ENCODE measurements at places on chromosomes 6 and 20.

- no peak for DNase-seq
Measured at GRCh38 chr6:28490205-28490890, 25.2 kb downstream of the GPX6 start.

DNA sequence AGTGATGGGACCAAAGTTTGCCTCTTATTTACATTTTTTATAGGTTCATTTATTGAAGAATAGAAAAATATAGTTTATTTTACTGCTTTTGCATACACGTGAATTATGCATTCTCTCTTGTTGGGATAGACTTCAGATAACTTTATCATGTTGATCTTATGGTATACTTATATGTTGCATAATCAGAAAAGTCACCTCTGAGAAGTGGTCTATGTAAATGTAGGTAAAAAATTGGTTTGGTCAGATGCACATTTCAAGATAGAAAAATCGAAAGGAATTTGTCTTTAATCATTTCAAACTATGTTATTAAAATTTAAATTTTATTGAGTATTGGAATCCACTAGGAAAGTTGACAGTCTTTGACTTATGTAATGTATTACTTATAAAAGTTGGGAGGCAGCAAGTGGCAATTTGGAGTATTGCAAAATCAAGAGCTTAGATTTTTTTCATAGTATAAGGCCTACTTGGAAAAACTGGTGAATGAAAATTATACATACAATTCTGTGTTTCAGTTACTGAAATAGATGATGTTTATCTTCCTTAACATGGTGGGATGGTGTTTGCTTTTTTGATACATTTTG, 2.4 kb downstream of the PHF3 start:
- DNase-seq: no peak

DNA sequence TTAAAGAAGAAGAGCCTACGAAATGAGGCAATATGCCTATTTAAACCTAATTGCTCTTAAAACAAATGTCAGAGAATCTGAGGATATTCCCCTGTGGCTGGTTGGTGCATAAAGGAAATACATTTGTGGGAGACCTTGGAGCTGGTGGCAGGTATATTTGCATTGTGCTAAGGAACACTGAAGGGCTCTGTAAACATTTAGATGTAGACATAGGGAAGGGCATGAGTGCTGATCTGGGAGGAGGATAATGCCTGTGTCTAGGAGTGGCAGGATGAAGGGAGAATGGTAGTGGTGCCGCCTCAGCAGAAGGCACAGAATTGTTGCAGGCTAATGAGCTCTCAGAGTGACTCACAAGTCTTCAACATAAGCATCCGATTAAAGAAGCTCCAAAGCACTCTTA, 85.8 kb downstream of the CD164 start:
- DNase-seq: no peak

DNA sequence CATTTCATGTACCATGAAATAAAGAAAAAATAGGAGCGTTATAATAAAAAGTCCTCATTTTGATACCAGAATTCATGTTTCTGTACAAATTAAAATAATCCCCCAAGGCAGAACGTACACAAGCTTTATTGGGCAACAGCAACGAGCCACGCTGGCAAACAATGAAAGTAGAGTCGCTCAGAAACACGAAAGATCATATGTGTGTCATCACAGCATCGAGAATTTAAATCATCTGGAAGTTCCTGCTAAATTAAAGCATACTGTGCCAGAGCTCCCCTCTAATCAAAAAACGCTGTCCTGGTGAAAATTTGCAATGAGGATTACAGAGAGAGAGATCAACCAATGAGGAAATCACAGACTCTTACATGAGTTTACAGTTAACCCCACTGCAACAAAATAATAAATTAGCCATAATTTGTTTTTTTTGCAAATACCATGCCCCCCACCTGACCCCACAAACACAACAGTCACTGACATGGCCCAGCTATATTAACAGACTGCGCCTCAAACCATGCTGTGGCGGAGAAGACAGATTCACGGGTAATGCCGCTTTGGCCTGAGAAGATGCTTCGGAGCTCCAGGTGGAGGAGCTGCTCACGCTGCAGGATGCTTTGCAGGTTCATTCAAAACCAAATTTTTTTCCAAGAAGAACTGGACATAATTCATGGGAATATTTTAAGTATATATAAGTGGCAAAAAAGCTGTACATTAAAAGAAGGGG, 54.3 kb upstream of the NFATC2 start:
- no peak for DNase-seq

GRCh38 chr6:20334334-20334733, 67.3 kb upstream of the E2F3 start:
- no peak for DNase-seq

DNA sequence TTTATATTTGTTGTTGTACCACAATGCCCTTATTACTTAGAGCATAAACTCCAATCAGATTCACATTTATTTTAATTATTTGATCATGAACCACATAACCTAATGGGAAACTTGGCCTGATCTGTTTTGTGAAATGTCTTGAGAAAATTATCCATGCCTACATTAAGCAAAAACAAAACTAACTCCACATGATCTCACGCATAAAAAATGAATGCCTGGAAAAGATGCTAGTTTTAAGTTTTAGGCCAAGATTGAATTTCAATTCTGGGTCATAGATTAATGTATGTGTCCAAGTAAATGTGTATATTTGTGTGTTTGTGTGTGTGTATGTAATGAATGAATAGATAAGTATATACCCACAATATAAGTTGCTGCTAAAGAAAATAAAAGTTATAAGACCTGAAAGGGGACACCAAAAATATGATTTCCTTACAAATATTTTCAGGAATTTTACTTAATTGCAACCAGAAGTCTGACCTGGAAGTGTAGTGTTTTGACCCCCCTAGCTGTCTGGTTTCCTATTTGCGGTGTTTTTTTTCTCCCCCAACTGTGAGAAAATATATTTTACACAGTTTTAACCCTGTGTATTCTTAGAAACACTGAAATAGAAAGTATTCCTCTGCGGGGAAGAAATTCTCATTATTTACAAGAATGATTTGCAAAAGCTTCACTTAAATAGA, 97.2 kb downstream of the JAG1 start:
- DNase-seq: no peak

DNA sequence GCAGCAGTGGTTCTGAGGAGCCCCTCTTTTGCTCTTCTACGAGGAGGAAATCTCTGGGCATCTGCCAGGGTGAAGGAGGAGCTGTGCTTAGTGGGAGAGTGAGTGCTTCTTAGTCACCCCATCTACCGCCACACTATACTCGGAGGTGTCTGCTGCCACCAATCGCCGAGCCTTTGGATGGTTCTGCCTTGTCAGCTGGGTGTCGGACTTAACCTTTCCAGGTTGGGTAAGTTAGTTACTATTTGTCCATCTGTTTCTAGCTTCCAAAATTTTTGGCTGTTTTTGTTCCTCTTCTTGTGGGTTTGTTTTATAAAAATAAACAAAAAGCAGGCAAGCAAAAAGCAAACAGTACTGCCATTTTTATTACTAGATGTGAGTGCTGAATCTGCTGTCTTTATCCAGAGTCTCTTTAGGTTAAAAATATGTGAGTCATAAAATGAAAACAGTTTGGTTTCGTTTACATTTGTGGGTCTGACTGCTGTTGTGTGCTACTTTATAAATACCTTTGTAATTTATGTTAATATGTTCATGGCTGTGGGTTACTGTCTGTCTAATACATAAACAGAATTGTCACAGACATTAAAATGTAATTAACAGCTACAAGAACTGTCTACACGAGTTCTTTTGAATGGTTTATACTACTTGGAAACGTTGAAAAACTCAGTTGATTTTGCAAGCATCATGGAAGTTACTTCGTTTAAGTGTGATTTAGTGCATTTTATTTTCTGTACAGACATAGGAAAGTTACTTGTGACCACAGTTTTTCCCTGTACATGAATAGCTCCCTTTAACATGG, 89.2 kb downstream of the ARID1B start:
- DNase-seq: no peak
